ENCODE measurements at places on chromosomes 6 and 20.

GRCh38 chr6:150084426-150084825 lies 15.5 kb upstream of the ULBP3 start:
- no peak for DNase-seq

GRCh38 chr20:32482442-32483261 lies 102.5 kb downstream of the NOL4L start:
- peak; percentile 68 for DNase-seq

GRCh38 chr6:157715728-157716164 lies 107.3 kb upstream of the SNX9 start:
- DNase-seq: no peak

DNA sequence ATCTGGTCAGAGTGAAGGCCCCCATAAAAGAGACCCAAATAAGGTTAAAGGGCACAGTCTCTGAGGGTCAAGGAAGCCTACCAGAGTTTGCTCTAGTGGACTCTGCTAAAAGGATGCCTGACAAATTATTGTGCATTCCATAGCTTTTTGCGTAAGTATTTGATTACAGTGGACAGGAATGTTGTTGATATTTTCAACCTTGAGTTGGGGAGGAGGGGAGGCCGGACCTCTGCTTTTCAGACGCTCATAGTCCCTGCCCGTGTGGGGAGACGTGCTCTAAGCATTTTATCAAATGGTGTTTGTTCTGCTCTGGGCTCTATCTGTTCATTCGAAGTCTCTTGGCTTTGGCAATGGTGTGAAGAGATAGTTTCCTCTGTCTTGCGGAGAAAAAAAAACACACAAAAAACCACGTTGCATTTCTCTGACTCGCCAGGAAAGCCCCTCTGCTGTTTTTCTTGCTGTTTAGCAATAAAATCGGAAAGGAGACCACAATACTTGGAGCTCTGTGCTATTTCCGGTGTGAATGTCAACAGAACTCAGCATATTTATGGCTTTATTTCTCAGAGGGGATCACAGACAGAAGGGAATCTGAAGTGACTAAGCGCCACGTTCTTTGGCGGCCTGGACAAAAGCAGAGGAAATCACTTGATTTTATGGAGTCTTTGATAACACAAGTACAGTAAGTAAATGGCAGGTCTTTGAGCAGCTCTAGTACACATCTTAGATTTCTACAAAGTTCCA lies 159.8 kb downstream of the ZFP64 start:
- DNase-seq: no peak

DNA sequence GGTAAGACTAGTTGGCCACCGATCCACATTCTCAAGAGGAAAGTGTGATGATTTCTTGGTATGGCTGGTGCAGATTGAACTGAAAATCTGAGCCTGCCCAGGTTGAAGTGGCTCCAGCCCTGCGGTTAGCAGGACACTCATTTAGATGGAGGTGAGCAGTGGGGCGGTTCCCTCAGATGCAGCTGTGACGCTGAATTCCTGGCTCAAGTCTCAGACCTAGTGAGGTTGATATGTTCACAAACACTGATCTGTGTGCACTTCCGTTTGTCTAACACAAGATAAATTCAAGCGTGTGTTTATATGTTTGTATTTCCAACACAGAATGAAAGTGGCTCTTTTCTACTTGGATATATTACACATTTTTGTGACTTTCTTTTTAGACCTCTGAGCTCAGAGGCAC lies 83.4 kb upstream of the FRMD1 start:
- DNase-seq: peak; percentile 71

DNA sequence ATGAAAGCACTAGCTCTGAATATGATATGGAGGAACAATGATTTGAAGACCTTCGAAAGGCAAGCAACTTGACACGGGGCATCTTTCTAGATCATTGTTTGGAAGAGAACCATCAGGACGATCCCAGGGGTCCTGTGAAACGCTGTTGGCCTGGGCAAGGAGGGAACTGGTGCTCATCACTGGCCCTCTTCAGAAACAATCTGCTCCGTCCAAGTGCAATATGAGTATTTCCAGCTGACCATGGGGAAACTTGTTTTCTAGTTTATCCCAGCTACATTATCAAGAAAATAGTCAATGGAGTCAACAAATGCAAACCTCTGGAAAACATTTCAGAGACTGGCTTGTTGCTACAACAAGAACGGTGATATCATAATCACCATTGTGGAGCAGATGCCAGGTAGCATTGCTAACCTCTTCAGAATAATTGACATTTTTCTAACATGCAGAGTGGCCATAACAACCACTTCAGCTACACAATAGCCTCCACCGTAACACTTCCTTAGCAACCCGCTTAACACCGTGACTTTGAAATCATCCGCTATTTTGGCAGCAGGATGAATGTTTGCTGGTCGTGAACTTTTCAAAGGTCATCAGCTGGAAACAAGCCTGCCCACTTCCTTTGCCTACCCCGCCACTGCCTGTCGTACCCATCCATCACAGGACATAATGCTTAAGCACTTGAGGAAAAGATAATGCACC lies 112.0 kb upstream of the PDE10A start:
- peak; percentile 98 for DNase-seq

- peak; percentile 40 for DNase-seq
Observed at GRCh38 chr6:7993952-7994351, 70.2 kb downstream of the BLOC1S5 start.

GRCh38 chr6:123423130-123423529 lies 213.6 kb downstream of the TRDN start:
- DNase-seq: no peak

DNA sequence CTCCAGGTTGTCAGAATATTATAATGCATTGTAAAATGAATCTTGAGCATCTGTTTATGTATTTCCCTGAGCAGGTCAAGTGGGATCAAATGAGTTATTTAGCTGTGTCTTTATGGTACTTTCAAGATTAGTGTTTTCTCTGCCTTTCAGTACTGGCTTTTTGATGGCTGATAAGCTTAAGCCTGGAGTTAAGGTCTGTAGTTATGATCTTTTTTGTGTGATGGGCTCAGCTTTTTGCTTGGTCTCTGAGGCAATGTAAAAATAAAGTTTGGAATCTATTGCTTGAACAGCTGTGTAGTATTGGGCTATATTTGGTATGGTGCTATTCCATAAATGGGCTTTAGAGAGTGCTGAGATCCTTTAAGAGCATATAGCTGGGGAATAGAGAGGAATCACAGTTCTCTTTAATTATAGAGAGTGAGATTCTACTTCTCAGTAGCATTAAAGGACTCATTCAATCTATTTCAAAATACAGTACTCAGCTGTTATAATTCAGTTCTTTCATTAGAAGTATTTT lies 40.7 kb downstream of the ZNF451 start:
- no peak for DNase-seq

DNA sequence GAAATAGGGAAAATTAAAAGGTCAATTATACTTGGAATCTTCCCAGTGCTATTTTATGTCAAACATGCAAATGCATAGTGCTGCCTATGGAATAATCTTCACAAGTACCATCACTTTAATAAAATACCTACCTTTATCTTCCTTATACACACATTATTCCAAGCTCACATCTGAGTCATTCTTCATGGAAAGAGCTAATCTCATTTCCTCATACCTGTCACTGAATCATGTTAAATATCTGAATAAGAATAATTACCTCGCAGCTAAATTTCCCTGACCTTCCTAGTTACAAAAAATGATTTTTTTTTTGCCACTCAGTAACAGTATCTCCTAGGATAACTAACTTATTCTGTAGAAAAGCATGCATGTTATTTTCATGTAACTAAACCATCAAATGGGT lies 661.4 kb upstream of the HS3ST5 start:
- peak; percentile 4 for DNase-seq

DNA sequence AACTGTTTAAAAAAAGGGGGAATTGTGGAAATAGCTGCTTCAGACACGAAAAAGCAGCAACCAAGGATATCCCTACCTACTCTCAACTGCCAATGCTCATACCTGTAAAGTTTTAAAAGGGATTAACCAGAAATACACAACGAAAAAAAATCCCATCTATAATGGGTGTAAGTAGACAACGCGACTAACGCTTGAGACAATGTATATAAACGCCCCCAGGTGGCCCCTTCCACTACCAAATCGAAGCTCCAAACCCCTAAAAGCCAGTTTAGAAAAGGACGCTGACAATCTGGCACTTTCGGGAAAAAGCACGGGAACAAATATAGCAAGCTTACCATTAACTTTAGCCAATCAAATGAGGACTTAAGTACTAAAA lies 94.5 kb upstream of the BTN3A2 start:
- no peak for DNase-seq

DNA sequence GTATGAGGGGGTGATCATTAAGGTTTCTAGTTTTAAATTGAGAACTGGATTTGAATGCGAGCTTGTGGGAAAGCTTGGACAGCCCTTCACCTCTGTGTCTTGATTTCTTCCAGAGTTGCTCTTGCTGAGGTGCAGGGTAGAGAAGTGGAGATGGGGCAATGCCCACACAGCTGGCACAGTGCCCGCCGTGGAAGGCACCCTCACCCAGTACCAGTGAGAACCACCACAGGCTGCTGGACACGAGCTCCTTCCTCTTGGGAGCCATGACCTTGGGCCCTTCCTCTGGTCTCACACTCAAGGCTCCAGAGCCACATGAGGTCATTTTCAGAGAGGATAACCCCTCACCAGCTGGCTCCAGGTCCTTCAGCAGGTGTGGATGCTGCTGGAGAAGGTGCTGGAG lies 67.3 kb downstream of the DACT2 start:
- no peak for DNase-seq

- DNase-seq: no peak
Observed at GRCh38 chr6:105622226-105622625, 219.3 kb upstream of the PREP start.

DNA sequence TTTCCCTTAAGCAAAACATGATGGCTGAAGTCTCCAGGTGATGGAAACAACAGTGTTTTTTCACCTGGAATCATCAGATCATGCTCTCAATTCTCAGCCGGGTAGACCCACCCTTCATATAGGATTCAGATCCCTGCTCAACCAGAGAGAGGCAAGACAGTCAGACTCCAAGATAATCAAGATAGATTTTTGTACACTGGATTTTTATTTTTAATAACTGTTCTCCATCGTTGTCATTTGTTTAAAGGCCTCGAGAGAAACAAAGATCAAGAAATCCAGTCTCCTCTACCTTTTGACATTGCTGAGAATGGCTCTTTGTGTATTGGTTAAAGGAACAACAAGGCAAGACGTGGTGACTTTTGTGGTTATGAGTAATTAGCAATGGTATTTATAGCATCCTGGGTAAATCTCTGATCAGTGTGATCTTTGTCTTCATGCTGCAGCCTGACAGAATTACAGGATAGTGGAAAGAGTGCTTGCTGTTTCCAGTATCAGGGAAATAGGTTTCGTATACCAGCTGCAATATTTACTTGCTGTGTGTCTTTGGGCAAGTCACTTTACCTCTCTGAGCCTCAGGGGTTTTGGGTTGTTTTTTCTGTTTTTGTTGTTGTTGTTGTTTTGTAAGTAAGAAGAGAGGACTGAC lies 29.9 kb downstream of the ID4 start:
- no peak for DNase-seq

DNA sequence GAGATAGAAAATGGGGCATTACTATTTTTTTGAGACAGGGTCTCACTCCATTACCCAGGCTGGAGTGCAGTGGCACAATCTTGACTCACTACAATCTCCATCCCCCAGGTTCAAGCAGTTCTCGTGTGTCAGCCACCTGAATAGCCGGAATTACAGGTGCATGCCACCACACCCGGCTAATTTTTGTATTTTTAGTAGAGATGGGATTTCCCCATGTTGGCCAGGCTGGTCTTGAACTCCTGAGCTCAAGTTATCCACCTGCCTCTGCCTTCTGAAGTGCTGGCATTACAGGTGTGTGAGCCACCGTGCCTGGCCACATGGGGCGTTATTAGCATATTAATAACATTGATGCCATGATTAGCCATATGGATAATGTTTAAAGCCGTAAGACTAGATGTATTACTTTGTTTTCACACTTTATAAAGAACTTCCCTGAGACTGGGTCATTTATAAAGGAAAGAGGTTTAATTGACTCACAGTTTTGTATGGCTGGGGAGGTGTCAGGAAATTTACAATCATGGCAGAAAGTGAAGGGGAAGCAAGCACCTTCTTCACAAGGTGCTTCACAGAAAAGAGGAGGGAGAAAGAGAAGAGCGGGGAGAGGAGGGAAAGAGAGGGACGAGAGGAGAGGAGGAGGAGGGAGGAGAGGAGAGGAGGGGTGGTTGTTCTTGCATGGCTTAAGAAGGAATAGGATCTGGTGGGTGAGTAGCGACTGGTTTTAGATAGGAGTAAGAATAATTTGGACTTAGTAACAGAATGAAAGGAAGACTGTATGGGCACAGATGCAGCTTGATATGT lies 51.9 kb downstream of the MYO6 start:
- no peak for DNase-seq

DNA sequence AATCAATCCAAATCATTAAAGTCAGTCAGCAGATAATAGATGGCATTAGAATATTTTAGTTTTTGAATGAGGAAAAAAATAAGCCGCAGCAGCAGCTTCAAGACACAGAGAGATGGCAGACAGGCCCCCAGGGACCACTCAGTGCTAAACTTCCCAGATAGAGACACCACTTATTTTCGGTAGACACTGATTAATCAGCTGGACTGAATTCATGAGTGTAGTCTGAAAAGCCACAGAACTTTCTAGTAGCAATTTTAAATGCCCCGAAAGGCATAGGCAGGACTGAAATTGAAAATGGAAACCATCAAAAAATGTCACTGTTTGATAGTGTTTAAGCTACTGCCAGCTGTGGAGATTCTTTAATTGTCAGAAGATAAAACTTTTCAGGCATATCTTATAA lies 3.1 kb upstream of the CLDN20 start:
- DNase-seq: no peak

DNA sequence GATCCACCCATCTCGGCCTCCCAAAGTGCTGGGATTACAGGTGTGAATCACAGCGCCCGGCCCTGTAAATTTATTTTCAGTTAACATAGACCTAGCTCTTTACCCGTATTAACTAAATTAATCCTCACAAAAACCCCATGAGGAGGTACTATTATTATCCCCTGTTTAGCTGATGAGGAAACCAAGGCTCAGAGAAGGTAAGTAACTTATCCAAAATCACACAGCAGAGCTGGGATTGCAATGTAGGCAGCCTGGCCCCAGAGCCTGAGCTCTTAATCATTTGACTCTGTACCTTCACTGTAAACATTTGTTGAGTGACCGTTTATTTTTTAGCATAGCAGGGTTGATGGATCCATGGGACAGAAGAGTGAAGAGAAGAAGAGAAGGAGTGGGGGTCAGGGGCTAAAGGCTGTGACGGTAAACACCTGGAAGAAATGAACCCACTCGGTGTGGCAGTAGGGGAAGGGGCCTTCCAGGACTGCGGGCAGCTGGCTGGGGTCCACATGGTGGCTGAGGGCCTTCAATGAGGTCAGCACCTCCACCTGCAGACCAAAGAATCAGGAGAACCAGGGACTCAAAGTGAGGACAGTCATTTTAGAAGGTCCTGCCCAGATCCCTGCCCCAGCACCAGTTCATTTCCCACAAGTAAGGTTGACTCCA lies 35.2 kb downstream of the KIAA1755 start:
- no peak for DNase-seq

DNA sequence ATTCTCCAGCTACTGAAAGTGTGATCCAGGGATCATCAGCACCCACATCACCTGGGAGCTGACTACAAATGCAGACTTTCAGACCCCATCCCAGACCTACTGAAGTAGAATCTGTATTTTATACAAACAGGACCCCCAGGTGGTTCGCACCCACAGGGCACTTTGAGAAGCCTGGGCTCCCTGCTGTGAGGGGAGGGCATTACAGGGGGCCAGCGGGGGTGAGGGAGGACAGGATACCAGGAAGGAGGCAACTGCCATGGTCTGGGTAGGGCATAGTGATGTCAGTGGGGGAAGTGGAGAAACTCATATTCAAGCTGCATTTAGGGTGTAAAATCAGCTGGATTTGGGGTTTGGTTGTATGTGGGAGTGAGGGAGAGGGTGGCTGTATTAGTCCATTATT lies 2.0 kb upstream of the ADA start:
- DNase-seq: no peak

GRCh38 chr6:169988769-169989550 lies 237.5 kb downstream of the ERMARD start:
- DNase-seq: no peak

Data from DMS53 (cell line).